ENCODE measurements at places on chromosomes 2 and 18.

DNA sequence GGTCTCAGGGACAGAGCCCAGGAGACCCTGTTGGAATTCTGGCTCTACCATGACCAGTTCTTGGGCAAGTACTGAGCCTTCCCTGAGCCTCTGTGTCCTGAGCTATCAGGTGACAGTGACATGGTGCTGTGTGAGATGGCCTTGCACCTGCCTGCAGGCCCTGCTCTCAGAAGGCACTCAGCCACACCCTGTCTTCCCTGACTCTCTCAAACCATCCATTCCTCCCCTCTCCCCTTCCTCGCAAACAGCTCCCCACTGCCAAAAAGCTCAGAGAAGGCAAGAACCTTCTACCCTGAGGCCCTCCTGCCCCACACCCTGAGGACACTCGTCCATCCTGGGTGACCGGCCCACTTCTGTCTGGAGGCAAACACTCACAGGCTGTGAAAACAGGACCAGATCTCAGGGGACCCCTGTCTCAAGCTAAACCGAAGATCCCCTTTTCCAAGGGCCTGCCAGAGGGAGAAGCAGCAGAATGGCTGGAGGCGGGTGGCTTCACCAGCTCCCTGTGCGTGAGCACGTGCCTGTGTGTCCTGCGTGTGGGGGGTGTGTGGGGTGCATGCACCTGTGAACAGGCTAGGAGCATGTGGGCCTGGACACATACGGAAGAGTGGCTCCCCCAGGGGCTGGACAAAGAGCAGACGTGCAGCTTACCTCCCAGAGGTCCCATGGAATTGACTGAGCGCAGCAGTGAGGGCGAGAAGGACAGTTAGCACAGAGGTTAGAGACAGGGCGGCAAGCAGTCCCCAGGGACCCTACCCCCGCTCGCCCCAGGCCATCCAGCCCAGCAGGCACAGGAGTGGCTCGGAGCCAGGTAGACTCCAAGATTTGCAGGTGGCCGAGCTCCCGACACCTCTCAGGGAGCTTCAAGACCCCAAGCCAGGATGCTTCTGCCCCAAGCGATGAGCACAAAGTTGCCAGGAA is 53.9 kb downstream of the BIN1 start:
- no peak for DNase-seq

- DNase-seq: no peak
Observed at GRCh38 chr2:159539701-159540100, 76.6 kb downstream of the BAZ2B start.

DNA sequence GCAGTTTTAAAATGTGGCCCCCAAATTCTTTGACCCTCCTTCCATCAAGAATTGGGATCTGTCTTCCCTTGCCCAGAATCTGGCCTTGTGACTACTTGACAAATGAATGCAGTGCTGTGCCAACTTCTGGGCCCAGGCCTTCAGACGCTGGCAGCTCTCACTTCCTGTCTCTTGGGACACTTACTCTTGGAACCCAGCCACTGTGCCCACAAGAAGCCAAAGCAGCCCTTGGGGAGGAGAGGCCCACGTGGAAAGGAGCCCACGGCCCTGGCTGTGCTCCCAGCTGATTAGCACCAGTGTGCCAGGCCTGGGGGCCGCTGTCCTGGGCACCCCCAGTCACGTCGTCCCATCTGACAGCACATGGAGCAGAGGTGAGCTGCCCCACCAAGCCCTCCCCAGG is 56.6 kb downstream of the RPL37A start:
- DNase-seq: no peak

DNA sequence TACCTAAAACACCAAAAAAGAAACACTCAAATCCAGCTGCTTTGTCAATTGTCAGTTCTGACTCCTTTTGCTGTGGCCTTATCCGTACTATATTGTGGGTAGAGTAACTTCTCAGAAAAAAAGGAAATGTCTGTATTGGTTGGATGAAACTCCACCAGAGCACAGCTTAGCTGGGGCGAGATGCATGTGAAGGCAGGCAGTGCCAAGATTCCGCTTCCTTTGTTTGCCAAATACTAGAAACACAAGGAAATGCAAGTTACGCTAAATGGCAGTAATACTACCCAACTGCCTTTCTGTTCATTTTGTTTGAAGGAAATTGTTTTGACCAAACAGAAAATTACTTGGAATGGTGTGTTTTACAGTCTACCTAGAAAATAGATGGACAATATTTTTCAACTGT is 10.0 kb downstream of the KLF11 start:
- DNase-seq: no peak

GRCh38 chr18:24031318-24031717 is 16.8 kb downstream of the TTC39C start:
- no peak for DNase-seq

- no peak for DNase-seq
Observed at GRCh38 chr2:5925604-5926003, 233.4 kb downstream of the SOX11 start.

- DNase-seq: no peak
Observed at GRCh38 chr2:215811003-215811402, 202.3 kb downstream of the MREG start.

GRCh38 chr2:203811491-203812221 is 55.9 kb upstream of the CTLA4 start:
- DNase-seq: peak; percentile 42

GRCh38 chr2:218607436-218608115 is at the start of gene PLCD4:
TSS of gene PLCD4 (plus strand) at chr2:218607899. CDS start at chr2:218615740, 7,841 bp downstream.
- no peak for DNase-seq

All from activated CD4-positive, alpha-beta T cell treated with anti-CD3 and anti-CD28 coated beads for 24 hours (primary cell).